ENCODE measurements at places on chromosomes 3 and 15.
A peak's percentile ranks its signal among the peaks of the same experiment; 100 is the strongest.

DNA sequence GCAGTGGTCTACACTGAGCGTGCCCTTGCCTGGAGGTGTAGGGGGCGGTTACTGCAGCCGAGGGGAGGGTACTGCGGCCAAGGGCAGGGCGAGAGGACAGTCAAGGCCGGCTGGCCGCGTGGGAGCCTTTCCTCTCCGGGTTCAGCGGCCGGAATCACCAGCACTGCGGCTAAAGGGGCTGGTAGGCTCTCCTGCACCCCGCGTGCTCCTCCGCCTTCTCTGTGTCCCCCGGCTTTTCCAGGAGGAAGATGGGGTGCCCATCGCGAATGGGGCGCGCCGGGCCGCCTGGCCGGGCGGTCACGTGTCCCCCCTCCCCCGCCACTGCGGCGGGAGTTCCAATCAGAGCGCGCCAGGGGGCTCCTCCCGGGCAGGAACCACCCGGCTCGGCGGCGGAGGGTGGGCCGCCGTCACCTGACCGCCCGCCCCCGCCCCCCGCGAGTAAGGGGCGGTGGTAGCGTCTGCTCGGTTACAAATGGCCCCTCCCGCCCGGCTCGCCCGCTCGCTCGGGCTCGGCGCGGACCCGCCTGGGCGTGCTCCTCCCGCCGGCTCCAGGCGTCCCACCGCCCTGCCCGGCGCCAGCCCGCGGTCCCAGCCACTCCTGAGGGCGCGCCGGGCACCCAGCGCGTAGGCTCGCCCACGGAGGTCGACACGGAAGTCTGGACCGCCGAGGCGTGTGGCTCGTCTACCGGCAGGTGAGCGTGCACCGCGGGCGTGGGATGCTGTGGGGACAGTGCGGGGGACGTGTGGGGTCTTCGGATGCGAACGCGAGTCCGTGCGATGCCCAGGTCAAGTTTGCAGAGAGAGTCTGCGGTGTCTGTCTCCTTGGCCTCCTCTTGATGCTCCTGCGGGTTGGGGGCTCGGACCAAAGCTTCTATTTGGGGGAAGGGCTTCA, 242.6 kb upstream of the TOPAZ1 start:
- peak; percentile 85 for DNase-seq

GRCh38 chr3:58556001-58556400, 19.0 kb upstream of the ACOX2 start:
- no peak for DNase-seq

DNA sequence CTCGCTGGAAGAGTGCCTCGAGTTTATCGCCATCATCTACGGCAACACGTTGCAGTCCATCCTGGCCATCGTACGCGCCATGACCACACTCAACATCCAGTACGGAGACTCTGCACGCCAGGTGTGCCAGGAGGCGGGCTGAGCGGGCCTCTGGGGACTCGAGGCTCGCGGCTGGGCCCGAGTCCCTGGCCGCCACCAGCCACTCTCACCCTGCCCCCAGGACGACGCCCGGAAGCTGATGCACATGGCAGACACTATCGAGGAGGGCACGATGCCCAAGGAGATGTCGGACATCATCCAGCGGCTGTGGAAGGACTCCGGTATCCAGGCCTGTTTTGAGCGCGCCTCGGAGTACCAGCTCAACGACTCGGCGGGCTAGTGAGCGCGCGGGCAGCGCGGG, 1.9 kb downstream of the GNAT1 start:
- no peak for DNase-seq

DNA sequence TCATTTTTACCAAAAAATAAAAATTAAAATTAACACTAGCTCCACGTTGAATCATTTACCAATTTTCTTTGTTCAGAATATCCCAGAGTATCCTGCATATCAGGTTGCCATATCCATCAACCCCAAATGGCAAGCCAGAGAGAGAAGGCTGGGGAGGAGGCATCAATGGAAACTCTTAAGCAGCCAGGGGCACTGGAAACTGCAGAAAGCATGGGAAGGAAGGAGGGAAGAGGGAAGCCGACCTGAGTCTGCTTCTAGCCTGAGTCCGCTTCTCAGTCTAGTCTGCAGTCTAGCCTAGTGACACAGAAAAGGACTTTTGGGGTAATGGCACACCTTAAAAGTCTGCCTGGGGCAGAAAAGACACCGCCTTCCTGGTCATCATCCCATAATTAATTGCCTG, 1.6 kb upstream of the MTHFS start:
- DNase-seq, result no peak

DNA sequence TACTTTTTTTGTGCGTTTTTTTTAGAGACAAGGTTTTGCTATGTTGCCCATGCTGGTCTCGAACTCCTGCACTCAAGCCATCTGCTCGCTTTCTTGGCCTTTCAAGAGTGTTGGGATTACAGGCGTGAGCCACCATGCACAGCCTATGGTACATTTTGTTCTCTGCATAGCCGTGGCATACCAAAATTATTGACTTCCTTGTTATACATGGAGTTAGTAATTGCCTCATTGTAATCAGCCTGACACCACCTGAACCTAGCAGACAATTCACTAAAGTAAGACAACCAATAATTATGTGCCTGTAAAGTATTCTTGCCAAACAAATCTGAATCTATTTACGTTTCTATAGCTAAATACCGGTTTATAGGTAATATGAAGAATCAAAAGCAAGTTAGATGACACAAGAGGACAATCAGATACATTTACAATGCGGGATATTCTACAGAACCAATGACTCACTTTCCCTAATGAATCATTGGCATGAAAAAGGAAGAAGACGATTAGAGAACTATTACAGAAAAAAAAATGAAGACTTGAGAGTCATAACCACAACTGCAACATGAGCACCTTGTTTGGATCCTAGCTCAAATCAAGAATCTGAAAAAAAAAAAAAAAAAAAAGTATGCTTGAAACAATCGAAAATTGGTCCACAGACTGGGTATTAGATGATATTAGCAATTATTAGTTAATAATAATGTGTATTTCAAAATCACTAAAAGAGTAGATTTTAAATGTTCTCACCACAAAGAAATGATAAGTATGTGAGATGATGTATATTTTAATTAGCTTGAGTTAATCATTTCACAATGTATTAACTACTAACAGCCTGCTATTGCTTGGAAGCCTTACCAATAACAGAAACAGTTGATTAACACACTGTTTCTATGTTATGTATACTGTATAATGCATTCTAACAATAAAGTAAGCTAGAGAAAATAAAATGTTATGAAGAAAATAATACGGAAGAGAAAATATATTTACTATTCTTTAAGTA, 7.1 kb downstream of the GUCA1C start:
- DNase-seq, result no peak

GRCh38 chr3:119731560-119732343, 28.9 kb downstream of the CFAP91 start:
- no peak for DNase-seq

DNA sequence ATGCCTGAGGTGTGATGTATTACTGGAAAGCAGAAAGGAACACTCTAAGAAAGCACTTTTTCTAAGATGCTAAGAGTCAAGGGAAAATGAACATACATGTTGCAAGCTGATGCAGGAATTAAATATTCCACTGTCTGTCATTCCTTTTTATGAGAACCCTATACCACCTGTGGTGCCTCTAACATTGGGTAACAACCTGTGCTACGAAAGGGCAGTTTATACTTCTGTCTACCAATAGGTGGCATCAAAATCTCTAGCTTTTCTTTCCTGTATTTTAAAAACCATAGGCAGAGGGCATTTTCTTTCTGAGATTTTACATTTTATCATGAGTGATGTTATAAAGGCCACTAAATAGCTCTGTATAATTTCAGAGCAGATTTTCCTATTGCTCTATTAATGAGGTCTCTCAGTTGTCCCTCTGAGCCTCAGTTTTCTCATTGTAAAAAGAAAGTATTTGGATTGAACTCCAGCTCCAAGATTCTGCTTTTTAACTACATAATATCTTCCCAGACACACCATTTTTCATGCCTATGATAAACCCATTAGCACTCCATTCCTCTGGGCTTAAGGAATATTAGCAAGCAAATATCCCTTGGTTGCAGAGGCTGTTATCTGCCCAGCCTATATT, 3.5 kb upstream of the CPNE4 start:
- peak; percentile 33 for DNase-seq

DNA sequence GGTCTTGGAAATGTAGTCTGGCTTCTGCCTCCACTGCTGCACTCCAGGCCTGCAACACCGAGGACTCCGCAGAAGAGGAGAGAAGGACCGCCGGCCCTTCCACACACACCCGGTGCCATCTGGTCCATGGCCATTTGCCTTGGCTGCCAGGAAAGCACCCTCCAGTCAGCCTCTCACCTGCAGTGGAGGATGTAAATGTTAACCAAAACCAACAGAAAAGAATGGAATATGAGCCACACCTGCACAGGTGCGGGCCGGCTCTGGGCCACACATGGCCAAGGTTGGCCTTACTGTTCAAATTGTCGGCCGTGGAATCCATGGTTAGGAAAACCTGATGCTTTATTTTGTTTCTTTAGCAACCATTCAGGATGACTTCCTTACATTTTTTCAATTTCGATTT, 178.3 kb upstream of the C2CD4B start:
- no peak for DNase-seq

GRCh38 chr3:107633327-107634098, 110.8 kb downstream of the BBX start:
- no peak for DNase-seq

DNA sequence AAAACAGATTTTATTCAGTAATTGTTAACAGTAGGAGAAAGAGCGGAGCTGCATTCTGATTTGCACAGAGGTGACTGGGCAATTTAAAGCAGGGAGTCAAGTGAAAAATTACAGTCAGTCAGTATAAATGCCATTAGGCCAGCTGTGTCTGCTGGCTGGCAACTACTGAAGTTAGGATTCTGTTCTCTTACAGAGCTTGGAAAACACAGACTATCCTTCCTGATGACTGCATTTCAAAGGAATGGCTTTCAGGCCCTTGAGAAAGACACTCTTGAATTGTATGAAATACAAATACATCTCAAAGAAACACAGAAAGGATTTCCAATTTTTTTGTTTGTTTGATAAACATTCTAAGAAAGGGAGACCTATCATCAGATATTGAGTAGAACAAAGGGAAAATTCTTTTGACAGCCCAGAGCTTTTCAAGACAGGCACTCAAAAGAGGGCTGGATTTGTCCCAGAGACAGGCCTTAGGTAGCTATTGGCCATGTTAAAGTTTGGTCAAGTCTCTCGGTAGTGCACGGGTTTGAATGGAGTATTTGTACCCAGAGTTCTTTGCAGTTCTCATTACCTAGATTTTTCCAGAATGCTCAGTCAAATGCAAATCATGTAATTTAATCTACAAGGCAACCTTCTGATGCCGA, 551.2 kb upstream of the CCDC54 start:
- no peak for DNase-seq

DNA sequence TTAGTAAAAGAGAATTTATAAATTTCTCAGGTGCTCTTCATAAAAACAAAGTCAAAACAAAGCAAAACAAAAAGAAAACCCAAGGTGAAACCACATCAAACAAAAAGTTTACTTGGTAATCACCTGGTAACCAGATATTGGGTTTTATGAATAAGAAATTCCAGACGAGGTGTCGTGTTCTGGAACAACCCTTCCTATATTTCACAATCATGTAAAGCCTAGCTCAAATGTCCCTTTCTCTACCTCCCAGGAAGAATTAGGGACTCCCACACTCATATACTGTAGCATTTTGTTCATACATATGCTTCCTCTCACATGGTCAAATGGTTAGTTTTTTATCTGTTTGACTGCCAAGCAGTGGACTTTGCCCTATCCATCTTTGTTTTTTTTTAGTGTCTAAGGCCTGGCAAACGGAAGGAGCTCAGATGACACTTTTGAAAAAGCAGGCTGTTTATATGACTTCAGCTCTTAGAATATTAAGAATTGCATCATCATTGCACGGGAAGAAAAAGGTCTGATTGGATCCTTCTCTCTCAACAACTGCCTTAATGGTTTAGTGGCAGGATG, 326.7 kb upstream of the TBL1XR1 start:
- no peak for DNase-seq

DNA sequence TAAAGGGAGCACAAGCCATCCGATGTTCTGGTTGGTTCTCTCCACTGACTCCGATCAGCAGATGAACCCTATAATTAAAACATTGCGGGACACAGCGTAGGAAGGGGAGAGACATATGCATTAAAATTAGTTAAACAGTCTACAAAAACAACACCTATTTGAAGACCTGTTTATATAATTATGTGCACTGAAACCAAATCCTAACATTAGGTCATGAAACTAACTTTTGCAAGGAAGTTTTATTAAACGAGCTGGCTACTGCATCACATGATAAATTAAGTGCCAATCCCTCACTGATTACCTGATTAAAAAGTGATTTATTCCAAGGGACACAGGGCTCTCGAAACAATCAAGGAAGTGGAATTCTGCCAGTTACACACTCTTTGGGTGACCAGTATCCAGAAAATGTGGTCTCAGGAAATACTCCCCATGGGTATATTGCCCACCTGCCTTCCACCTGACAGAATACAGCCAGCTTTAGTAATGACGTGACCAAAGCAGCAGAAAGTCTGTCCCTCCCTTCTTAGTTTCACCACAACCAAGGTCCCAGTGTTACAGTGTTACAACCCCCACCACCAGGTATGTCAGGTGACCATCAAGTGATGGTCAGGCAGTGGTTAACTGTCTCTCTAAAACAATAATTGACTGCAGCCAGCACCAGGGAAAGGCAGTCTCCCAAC, 69.5 kb downstream of the HERC1 start:
- no peak for DNase-seq

DNA sequence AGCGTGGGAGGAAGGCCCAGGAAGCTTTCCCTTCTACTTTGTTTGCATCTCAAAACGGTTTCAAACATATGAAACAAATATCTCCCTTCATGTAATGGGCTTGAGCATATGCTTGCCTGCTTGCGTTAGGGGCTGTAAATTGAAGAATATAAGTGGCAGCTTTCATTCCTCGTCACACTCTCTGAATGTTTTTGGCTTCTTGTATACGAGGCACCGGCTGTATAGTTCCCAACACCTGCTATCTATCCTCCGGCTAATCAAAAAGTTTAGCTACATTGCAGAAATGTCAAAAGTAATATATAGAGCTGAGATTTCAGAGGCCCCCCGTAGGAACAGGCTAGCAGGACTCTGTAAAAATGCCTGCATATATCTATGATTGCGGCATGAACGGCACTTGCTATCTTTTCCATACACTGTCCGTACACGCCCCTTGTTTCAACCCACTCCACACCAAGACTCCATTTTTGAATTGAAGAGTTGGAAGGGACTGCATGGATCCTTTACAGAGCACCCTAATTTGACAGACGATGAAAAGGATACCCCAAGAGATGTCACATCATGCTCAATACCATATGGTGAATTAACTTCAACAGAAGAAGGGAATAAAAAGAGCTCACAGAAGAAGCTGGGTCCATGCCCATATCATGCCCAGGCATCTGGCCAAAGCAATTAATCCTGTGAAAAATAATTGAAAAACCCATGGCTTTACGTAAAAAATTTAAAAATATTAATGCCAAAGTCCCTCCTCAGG, 2.5 kb downstream of the MASP1 start:
- no peak for DNase-seq

- no peak for DNase-seq
Observed at GRCh38 chr15:88905576-88905975, 7.6 kb downstream of the MFGE8 start.

GRCh38 chr3:81503026-81503425, 258.4 kb downstream of the GBE1 start:
- DNase-seq, result no peak

Measured in iPS-NIHi11 (cell line).